ENCODE measurements at places on chromosomes 12 and 14. TPM values are rescaled to one million over a fixed set of nuclear protein-coding genes. Genes with fewer than 3 reads are reported as not detected.

The LRRC43 gene
- total RNA-seq = 3.5 TPM

DNA sequence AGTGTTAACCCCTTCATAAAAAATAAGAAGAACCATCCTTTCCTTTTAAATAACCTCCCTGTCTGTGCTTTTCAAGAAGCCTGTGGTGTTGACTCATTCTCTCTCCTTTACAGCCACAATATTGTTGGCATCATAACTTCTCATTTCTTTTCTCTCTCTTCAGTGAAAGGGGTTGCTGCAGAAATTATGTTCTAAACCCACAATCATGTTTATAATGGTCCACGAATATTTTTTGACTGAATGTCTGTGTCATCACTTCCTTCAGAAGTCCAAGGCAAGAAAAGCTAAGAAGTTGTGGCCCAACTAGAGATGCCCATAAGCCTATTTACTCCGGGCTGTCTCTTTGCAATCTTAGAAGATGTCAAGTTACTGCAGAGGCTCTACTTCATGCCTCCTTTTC lies 488.3 kb downstream of the APAF1 start:
- DNase-seq = no peak

The ZFHX2 gene
- total RNA-seq = 12.5 TPM

The WNT1 gene
- 0.29 TPM for total RNA-seq

DNA sequence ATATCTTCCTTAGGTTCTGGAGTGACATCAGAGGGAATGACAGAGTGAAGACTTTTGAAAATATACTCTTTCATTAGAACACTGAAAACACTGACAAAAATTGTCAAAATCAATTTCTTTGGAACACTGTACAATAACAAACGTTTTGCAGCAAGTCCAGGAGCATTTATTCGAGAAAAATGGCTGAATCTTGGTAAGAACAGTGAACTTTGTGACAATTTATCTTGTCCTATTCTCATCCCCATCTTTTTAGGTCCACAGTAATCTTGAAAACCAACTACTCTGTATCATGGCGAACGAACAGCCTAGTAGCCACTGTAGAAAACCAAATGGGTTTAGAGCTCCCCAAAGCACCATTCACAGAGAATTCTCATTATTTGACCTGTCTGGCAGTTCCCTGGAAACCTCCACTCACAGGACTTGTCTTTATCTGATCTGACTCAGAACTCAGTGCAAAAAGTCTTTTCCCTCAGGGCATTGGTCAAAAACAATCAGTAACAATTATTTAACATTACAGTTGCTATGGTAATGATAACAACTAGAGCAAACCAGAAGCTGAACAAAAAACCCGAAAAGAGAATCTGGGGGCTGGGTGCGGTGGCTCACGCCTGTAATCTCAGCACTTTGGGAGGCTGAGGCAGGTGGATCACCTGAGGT lies 20.3 kb upstream of the PPP2R5E start:
- DNase-seq = no peak

The PMCH gene
- not detected for total RNA-seq

GRCh38 chr12:126084480-126084879 lies 1019.2 kb downstream of the AACS start:
- peak; percentile 56 for DNase-seq
